HFFc6 (cell line): ENCODE measurements at places on chromosomes 12 and 14. TPM values are rescaled to one million over a fixed set of nuclear protein-coding genes. Genes with fewer than 3 reads are reported as not detected.

The VDR gene
- total RNA-seq, result 9.4 to 14.8 TPM (median 14.5 TPM) in 3 replicates

The TMEM30B gene
- total RNA-seq, result not detected in 3 replicates

The SRP54 gene
- total RNA-seq, result 69.5 to 73.7 TPM (median 72.3 TPM) in 3 replicates

GRCh38 chr12:5622280-5622679 is 190.4 kb downstream of the NTF3 start:
- DNase-seq, result no peak

- no peak for DNase-seq
These were observed 45.4 kb upstream of the TESC start for GRCh38 chr12:117144599-117144998.

DNA sequence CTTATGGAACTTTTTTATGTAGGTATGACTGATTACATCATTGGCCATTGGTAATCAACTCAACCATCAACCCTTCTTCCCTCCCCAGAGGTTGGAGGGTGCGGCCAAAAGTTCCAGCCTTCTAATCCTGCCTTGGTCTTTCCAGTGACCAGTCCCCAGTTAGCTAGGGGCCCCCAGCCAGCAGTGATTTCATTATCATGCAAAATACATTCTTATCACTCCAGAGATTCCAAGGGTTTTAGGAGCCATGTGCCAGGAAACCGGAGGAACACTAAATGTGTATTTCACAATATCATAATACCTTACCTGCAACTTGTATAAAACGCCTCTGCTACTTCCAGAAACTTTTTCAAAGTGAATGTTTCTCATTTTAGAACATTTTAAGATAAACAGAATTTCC is 181.5 kb upstream of the PELI2 start:
- DNase-seq, result no peak

DNA sequence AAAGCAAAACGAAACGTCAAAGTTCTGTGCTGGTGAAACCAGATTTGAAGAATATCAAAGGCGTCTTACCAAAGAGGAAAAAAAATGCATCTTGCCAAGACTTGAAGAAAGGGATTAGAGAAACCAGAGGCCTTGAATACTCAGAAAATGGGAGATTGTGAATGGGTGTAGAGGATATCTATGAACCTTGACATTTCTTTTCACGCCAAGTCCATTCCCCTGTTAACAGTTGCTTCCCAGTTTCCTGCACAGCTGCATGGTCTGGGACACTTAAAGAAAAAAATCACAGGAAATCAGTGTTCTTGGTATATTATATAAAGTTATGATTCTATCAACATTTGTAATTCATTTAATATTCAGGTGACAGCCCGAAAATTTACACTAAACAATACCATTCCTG is 1.4 kb upstream of the GTF2A1 start:
- DNase-seq, result no peak

DNA sequence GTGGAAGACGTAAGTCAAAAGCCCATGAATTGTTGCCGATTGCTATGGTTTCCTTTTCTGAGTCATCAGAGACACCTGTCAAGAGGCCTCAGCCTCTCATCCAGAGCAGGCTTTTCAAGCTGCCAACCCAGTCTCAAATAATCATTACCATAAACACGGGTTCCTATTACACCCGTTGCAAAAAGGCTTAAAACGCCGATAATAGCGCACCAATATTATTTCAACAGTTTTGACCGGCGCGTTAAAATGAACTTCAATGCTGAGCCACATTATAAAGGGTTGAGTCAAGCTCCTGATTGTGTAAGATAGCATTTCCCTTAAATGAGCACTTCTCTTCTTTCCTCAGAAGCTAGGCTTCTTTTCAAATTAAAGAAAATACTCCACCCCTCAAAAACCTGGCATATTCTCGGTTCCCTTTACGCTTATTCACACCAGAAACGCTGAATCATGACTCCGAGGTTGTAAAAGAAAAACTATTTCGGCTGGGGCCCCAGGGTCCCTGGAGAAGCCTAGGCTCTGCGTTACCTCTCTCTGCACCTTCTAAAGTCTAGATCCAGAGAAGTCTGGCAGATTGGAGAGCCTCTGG is 1.4 kb downstream of the TMTC1 start:
- no peak for DNase-seq

DNA sequence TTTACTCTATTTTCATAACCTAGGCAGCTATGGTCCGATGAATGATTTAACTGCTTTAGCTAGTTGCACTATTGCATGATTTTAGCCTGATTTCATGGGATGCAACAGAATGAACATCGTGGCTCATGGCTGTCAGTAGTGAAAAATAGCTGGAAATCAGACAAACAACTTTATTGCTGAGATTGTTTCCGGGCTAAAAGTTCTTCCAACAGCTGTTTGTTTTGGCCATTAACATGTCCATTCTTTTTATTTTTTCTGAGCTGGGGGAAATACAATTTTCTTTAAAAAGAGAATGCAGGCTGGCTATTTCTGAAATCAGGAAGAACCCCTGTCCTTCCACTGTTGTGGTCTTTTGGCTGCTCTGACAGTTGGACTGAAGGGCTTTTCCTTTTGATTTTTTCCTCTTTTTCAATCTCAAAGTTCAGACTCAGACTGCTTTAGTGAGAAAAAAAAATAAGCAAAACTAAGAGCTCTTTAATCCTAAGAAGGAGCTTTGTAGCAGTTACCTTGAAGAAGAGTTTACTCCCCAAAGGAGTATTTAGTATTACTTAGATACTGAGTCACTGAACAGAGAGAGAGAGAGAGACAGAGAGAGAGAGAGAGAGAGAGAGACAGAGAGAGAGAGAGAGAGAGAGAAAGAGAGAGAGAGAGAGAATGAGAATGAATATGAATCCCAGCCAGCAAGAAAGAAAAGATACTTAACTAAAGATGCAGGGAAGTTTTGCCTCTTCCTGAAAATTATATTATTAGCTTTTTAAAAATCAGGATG is at the start of gene NAV3:
Gene NAV3, plus strand, starts transcription at position 312 of the 769 bp plus-strand sequence. CDS start 568 bp downstream, outside the sequence.
- no peak for DNase-seq

DNA sequence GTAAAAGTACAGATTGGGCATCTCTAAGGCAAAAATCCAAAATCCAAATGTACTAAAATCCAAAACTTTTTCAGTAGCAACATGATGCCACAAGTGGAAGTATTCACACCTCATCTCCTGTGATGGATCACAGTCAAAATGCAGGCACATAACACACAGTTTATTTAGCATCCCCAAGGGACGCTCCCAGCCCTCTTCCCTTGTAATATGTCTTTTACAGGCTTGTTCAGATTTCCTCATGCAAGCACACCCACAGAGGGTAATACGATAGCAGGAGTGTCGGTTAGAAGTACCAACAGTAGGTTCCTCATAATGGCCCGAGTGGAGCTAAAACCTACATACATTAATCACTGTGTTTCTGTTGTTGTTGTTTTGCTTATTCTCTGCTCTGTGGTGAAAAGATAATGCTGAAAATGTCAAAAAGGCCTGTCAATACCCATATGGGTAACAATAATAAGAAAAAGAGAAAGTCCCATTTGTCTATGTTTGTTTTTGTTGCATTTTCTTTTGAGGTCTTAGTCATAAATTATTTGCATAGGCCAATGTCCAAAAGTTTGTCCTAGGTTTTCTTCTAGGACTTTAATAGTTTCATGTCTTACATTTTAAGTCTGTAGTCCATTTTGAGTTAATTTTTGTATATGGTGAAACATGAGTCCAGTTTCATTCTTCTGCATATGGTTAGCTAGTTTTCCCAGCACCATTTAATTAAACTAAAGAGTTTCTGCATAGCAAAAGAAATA is 133.1 kb downstream of the LRIG3 start:
- no peak for DNase-seq

DNA sequence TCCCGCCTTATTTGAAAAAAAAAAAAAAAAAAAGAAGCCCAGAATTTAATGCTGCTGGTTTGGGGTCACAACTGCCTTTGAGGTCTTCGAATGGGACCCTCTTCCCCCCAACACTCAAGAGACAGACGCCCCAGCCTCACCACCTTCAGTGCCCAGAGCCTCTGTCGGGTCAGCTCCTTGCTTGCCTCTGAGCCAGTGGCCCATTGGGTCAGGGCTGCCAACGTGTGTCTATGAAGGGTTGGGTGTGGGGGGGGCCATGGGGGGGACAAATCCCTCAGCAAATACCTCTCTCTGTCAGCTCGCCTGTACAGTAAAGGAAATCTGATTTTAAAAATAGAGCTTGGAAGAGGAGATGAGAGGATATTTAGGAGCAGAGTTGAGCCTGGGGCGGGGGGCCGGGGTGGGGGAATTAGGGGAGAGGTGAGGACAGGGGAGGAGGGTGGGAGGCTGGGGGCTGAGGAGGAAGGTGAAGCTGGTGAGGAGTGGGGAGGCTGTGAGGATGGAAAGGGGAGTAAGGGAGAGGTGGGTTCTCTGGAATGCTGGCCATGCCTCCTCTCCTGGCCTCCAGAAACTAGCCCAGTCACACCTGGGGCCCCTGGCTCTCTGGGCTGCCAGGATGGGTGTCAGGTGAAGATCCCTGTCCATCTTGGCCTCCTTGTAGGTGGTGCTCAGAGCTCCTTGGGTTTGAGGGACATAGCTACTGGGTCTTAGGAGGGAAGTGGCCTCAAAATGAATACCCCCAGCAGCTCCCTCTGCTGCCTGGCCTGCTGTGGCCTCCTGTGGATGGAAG is 13.3 kb downstream of the RTL1 start:
- DNase-seq, result no peak

- peak; percentile 17 for DNase-seq
These were observed 1.1 kb downstream of the KITLG start for GRCh38 chr12:88579161-88579517.

DNA sequence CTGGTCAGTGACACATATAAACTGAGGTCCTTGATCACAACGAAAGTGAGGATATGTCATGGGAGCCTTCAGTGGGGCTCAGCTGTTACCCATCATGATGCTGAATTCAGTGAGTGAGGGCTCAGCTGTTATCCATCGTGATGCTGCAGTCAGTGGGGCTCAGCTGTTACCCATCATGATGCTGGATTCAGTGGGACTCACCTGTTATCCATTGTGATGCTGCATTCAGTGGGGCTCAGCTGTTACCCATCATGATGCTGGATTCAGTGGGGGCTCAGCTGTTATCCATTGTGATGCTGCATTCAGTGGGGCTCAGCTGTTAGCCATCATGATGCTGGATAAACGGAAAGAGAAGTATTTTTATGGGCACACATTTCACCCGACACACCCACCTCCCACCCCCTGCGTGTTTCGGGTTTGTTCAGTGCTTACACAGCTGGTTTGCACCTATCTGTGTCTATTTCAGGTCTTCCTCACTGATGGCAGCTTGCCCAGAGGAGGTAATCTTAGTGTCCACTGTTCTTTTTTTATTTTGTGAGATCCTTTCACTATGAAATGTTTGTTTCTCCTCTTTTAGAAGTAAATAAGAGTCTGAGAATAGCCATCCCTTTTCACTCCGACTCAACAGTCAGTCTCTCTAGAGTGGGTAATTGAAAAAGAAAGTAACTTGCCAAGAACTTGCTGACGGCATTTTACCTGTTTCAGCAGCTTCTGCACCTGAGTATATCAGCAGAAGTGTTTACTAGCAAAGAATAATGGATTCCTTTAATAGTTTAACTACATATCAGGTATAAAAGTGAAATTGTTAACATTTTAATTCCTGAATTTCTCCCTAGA is 183.0 kb downstream of the ERC1 start:
- no peak for DNase-seq

DNA sequence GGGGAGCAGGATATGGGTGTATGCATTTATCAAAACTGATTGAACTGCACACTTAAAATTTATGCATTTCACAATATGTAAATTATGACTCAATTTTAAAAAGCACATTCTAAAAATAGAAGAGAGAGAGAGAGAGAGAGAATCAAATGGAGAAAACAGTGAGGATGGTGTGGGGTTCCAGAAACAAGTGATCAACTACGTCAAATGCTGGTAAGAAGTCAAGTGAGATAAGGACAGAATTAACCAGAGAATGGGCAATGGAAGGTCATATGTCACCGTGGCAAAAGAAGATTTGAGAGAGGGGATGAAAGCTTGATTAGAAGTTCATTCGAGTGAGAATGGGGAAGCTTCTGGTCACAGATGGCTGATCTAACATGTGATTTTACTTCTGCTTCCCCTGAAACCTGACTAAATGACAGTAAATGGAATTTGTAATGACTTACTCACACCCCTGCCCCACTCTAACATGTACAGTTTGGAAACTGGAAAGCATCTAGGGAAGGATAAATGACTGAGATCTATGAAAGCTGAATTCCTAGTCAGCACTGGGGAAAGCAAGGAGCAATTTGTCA is 276.5 kb upstream of the AMIGO2 start:
- no peak for DNase-seq

DNA sequence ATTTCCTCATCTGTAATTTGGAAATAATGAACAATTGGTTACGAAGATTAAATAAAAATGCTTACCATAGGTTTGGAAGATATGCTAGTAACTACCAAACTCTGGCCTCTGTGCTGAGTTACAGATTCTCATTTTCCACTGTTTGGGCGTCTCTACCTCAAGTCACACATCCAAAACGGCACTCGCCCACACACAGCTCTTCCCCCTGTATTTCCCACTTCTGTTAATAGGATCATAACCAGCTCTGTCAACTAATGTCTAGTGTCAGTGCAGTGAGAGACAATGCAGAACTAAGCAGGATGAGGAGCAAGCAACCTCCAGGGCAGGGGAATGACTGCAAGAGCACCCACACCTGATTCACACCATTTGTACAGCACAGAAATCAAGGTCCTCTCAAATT is 10.9 kb upstream of the SYCP3 start:
- no peak for DNase-seq

DNA sequence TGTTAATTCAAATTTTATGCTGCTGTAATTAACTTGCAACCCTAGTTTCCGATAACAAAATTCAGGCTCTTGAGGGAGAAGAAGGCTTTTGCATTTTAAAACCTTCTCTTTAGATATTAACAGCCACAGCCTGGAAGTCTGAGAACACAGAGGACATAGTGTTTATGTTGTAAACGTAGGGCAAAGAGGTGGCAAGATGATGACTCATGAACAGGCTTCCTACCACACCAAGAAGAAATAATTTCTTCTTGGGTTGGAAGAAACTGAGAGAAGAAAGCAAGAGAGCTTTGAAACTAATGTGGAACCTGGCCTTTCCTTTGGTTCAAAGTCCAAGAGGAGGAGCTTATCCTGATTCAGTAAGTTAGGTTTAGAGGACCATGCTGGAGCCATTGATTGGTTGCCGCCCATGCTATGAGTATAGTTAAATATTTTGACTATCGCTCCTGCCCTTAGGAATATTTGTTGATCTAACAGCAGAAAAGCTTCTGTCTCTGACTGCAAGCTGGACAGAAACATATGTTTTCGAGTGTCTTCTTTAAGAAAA is 31.8 kb downstream of the CCDC198 start:
- no peak for DNase-seq

- no peak for DNase-seq
These were observed 1148.4 kb downstream of the VRK1 start for GRCh38 chr14:97945631-97946030.

DNA sequence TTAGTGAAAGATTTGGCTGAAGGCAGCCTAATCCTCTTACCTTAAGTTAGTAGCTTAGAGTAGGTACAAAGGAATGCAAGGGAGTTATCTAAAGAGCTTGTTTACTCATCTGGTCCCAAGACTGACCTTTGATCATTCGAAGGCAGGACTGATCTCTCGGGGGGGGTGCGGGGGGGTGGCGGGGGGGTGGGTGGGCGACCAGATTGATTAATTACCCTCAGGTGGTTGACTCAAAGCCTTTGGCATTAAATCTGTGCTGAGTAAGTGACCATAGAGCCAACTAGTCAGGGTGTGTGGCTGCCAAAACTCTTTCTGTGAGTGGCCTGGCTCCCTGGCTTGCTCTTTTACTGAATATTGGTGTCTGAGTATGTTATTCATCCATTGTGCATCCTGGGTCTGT is 731.9 kb upstream of the FBXO33 start:
- DNase-seq, result no peak

- no peak for DNase-seq
These were observed 73.6 kb downstream of the GPR65 start for GRCh38 chr14:88078525-88078924.

GRCh38 chr14:98223106-98223505 is 1048.9 kb downstream of the BCL11B start:
- no peak for DNase-seq
